ENCODE measurements at places on chromosomes 16 and 17. TPM values are rescaled to one million over a fixed set of nuclear protein-coding genes. Genes with fewer than 3 reads are reported as not detected.

GRCh38 chr16:15996432-15997109 is 47.2 kb downstream of the ABCC1 start:
- H3K4me3 ChIP-seq, result no peak overlapping the region
- DNase-seq, result peak; percentile 87
- no peaks in the 10 kb centered on the region for H3K27me3 ChIP-seq
- H3K36me3 ChIP-seq, result no peaks in the 10 kb centered on the region
- peaks cover 61% of the 10 kb centered on the region for H3K4me1 ChIP-seq
- peak overlapping the region; percentile 87 for H3K27ac ChIP-seq

GRCh38 chr17:30824002-30824355 is 513 bp downstream of the CRLF3 start:
- H3K27ac ChIP-seq, result peak overlapping the region; percentile 55
- H3K36me3 ChIP-seq, result no peaks in the 10 kb centered on the region
- H3K27me3 ChIP-seq, result no peaks in the 10 kb centered on the region
- H3K4me1 ChIP-seq, result peaks cover 15% of the 10 kb centered on the region
- H3K4me3 ChIP-seq, result peak overlapping the region; percentile 97

DNA sequence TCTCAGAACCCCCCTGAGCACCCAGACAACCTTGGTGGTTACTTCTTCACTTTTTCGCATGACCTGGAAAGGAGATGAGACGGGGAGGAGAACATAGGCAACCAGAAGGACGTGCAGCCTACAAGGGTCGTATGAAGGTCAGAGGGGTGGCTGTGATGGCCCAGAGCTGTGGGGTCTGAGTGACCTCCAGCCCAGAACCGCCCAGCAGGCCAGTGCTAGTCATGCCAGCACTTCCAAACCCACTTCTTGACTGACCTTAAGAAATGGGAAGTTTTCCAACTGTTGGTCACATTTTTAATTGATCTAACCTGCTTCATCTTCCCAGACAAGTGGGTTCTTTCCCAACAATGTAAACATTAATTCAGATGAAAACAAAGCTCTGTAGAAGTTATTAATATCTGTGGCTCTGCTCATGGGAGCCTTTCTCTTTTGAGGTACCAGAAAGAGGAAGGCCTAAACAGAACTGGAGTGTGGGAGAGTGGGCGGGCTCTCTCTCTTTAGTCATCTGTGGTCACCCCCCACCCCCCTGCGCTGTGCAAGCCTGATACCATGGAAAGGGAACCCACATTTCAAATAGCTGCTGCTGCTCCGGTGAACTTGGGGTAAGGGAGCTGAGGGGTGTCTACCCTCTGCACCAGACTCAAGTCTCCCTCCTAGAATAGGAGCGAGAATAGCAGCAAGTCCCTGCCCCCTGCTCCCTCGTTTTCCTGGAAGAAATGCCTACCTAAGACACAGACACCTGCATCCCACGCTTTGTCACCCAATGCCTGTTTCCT is 101.6 kb downstream of the RAB11FIP4 start:
- H3K4me3 ChIP-seq, result no peak overlapping the region
- no peaks in the 10 kb centered on the region for H3K36me3 ChIP-seq
- H3K27ac ChIP-seq, result no peak overlapping the region
- no peaks in the 10 kb centered on the region for H3K4me1 ChIP-seq
- peaks cover 43% of the 10 kb centered on the region for H3K27me3 ChIP-seq
- peak; percentile 26 for DNase-seq

- H3K36me3 ChIP-seq, result no peaks in the 10 kb centered on the region
- H3K27ac ChIP-seq, result no peak overlapping the region
- H3K4me1 ChIP-seq, result peaks cover 14% of the 10 kb centered on the region
Observed at GRCh38 chr16:17437127-17437720, 33.5 kb downstream of the XYLT1 start.

GRCh38 chr17:34553907-34554306 is 25.5 kb upstream of the TMEM132E start:
- peaks cover 6% of the 10 kb centered on the region for H3K27me3 ChIP-seq
- H3K27ac ChIP-seq, result no peak overlapping the region
- no peak for DNase-seq
- H3K4me1 ChIP-seq, result no peaks in the 10 kb centered on the region
- H3K4me3 ChIP-seq, result no peak overlapping the region

DNA sequence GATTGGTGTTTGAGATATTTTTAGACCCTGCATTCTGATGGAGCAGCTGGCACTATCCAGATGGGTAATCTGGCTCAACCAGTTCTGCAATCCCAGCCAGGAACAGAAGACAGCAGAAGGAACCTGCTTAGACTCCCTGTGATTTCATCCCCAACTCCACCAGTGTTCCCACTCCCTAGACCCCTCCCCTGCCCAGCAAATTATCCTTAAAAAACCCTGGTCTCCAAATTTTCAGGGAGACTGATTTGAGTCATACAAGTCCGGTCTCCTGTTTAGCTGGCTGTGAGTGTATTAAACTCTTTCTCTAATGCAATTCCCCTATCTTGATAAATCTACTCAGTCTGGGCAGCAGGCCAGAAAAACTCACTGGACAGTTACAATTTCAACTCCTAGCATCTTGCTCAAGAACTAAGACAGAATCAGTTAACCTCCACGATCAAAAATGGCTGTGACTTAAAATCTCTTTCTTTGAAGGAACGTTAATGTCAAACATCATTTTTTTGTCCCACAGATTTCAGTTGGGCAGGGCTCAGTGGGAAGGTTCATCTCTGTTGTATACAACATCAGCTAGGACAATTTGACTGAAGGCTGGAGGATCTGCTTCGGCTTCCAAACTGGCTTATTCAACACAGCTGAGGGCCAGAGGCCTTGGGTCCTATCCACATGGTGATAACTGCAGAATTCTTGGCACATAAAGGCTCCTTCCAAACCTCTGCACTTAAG is 4.9 kb upstream of the RBL2 start:
- H3K4me3 ChIP-seq, result no peak overlapping the region
- H3K4me1 ChIP-seq, result no peaks in the 10 kb centered on the region
- no peaks in the 10 kb centered on the region for H3K36me3 ChIP-seq
- H3K27ac ChIP-seq, result no peak overlapping the region
- no peaks in the 10 kb centered on the region for H3K27me3 ChIP-seq

GRCh38 chr17:19539040-19539399 is 5.4 kb downstream of the SLC47A1 start:
- no peaks in the 10 kb centered on the region for H3K4me1 ChIP-seq
- no peak overlapping the region for H3K4me3 ChIP-seq
- DNase-seq, result no peak
- no peak overlapping the region for H3K27ac ChIP-seq

DNA sequence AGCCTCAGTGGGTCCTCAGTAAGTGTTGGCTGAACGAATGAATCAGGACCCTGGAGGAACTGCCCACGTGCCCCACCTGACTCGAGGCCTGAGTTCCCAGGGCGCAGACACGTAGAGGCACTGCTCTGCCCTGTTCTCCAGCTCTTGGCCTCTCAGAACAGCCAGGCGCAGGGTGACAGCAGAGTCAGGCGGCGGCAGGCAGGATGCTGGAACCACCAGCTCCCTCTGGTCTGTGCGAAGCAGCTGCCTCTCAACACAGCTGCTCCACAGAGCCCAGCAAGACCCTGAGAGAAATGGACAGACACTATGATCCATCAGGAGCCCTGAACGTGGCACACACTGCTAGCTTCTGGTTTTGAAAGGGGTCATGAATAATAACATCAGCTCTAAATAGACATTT is 53.1 kb upstream of the BCO1 start:
- H3K4me3 ChIP-seq, result no peak overlapping the region
- DNase-seq, result no peak
- peaks cover 5% of the 10 kb centered on the region for H3K4me1 ChIP-seq
- no peaks in the 10 kb centered on the region for H3K36me3 ChIP-seq

- peaks cover 38% of the 10 kb centered on the region for H3K4me1 ChIP-seq
- H3K4me3 ChIP-seq, result peak overlapping the region; percentile 90
- peak overlapping the region; percentile 90 for H3K27ac ChIP-seq
Observed at GRCh38 chr17:7886227-7887037, 2.2 kb upstream of the CHD3 start.

GRCh38 chr17:3964203-3965117 is at the start of gene ATP2A3:
TSS of gene ATP2A3 (minus strand) at chr17:3964437. CDS start at chr17:3964291, 146 bp downstream.
- H3K36me3 ChIP-seq, result no peaks in the 10 kb centered on the region
- H3K4me1 ChIP-seq, result no peaks in the 10 kb centered on the region
- peak; percentile 43 for DNase-seq
- H3K4me3 ChIP-seq, result peak within 1 kb of the TSS; percentile 63
- H3K27me3 ChIP-seq, result peaks cover 25% of the 10 kb centered on the region

GRCh38 chr17:27654654-27655524 is 23.9 kb downstream of the LGALS9 start:
- no peaks in the 10 kb centered on the region for H3K36me3 ChIP-seq
- DNase-seq, result peak; percentile 61
- H3K27me3 ChIP-seq, result no peaks in the 10 kb centered on the region

DNA sequence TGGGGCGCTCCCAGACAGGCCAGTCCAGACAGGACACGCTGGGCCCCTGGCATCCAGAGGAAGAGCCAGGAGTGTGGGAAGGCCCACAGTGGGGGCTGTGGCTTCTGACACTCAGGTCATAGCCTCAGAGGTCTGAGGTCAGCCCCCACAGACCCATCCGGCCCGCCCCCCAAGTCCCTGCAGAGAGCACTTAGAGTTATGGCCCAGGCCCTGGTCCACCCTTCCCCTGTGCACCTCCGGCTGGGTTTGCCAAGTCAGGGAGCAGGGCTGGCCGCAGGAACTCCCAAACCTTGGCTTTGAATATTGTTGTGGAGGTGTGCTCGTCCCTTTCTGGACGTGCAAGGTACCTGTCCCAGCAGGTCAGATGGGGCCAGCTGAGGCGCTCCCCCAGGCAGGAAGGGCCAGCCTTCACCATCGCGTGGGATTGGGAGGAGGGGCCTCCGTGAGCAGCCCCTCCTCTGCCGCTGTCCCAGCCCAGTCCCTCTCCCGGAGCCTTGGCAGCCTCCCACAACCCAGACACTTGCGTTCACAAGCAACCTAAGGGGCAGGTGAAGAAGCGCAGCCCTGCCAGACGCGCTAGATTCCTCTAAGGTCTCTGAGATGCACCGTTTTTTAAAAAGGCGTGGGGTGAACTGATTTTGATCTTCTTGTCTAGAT is 74.6 kb downstream of the SOCS1 start:
- H3K4me1 ChIP-seq, result no peaks in the 10 kb centered on the region
- H3K4me3 ChIP-seq, result no peak overlapping the region
- H3K36me3 ChIP-seq, result no peaks in the 10 kb centered on the region
- no peak overlapping the region for H3K27ac ChIP-seq
- no peak for DNase-seq

- H3K27me3 ChIP-seq, result no peaks in the 10 kb centered on the region
- peaks cover 16% of the 10 kb centered on the region for H3K36me3 ChIP-seq
- peaks cover 88% of the 10 kb centered on the region for H3K4me1 ChIP-seq
- H3K4me3 ChIP-seq, result no peak overlapping the region
Observed at GRCh38 chr17:50063561-50064252, 7.8 kb downstream of the ITGA3 start.

GRCh38 chr16:87648236-87648635 is 45.9 kb downstream of the JPH3 start:
- peak; percentile 13 for DNase-seq
- no peaks in the 10 kb centered on the region for H3K36me3 ChIP-seq
- no peak overlapping the region for H3K4me3 ChIP-seq
- H3K27ac ChIP-seq, result no peak overlapping the region

- H3K27me3 ChIP-seq, result no peaks in the 10 kb centered on the region
- H3K36me3 ChIP-seq, result no peaks in the 10 kb centered on the region
- peak overlapping the region; percentile 98 for H3K27ac ChIP-seq
- DNase-seq, result peak; percentile 93
Observed at GRCh38 chr16:24670623-24671454, 58.6 kb upstream of the TNRC6A start.

GRCh38 chr16:79598348-79599181 is 2.0 kb downstream of the MAF start:
- H3K27ac ChIP-seq, result no peak overlapping the region
- H3K4me1 ChIP-seq, result peaks cover 6% of the 10 kb centered on the region
- peaks cover 75% of the 10 kb centered on the region for H3K27me3 ChIP-seq
- no peak overlapping the region for H3K4me3 ChIP-seq
- DNase-seq, result peak; percentile 12

- no peaks in the 10 kb centered on the region for H3K27me3 ChIP-seq
- H3K4me1 ChIP-seq, result peaks cover 11% of the 10 kb centered on the region
- H3K4me3 ChIP-seq, result no peak overlapping the region
Observed at GRCh38 chr16:11015607-11016006, 71.2 kb downstream of the CLEC16A start.

DNA sequence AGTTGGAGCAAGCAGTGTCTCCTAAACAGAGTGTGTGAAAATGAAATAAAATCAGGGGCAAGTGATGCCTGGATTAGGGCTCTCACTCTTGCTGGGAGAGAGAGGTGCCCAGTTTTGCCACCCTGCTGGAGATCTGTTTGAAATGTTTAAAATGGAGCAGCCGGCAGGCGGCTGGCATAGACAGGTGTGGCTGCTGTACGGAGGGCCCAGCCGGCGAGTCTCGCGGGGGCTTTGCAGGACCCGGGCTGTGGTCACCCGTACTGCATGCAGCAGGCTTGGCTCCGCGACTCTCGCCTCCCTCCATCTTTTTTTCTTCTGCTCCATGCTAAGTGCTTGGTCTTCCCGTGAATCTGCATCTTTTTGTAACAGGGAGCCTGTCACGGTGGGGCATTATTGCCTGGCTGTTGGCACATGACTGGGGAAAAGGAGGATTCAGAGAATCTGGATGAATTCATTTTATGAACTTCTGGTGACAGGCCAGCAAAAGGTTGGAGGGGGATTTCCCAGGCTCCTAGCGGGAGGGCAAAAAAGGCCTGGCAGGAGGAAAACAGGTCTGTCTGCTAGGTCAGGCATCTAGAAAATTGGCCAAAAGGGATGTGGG is 1.8 kb downstream of the ZNRF1 start:
- peak; percentile 52 for DNase-seq
- H3K4me1 ChIP-seq, result peaks cover 18% of the 10 kb centered on the region
- H3K36me3 ChIP-seq, result no peaks in the 10 kb centered on the region
- peak overlapping the region; percentile 75 for H3K4me3 ChIP-seq
- H3K27ac ChIP-seq, result 0 out of 2 replicates have a peak overlapping the region, but pooled peaks have one; percentile 1

The CD300LG gene
- not detected for polyA plus RNA-seq

The ATXN2L gene
- 50.7 TPM for polyA plus RNA-seq

The TBC1D3K gene
- not detected for polyA plus RNA-seq

The OXLD1 gene
- polyA plus RNA-seq, result 50.4 TPM

The CES4A gene
- polyA plus RNA-seq, result 4.5 TPM

The ARHGAP44 gene
- 0.33 TPM for polyA plus RNA-seq

The KRTAP9-8 gene
- not detected for polyA plus RNA-seq

The SECTM1 gene
- polyA plus RNA-seq, result 1.4 TPM

The SCO1 gene
- 40.5 TPM for polyA plus RNA-seq

The GP1BA gene
- polyA plus RNA-seq, result not detected

The HOXB5 gene
- 2.0 TPM for polyA plus RNA-seq

The NAGLU gene
- 39.4 TPM for polyA plus RNA-seq

The RNPS1 gene
- polyA plus RNA-seq, result 176 TPM

The CDYL2 gene
- 1.9 TPM for polyA plus RNA-seq

The SPATA32 gene
- polyA plus RNA-seq, result not detected

The SULT1A1 gene
- polyA plus RNA-seq, result not detected

The C16orf46 gene
- 0.79 TPM for polyA plus RNA-seq

The TBC1D3E gene
- not detected for polyA plus RNA-seq

The DPEP3 gene
- polyA plus RNA-seq, result not detected

Data from GM23248 (cell line).